ENCODE measurements at places on chromosomes 1 and 21. TPM values are rescaled to one million over a fixed set of nuclear protein-coding genes. Genes with fewer than 3 reads are reported as not detected.

EPHA8 gene
- total RNA-seq = not detected

- no peak for DNase-seq
These were observed 31.7 kb downstream of the PRMT2 start for GRCh38 chr21:46666941-46667740.

PTPRU gene
- total RNA-seq = 2.4 TPM

GRCh38 chr1:18241891-18242290 is 134.3 kb downstream of the IGSF21 start:
- no peak for DNase-seq

GPA33 gene
- total RNA-seq = not detected

RORC gene
- total RNA-seq = not detected

All from dermis microvascular lymphatic vessel endothelial cell (primary cell).